ENCODE measurements at places on chromosomes 7 and 10.

DNA sequence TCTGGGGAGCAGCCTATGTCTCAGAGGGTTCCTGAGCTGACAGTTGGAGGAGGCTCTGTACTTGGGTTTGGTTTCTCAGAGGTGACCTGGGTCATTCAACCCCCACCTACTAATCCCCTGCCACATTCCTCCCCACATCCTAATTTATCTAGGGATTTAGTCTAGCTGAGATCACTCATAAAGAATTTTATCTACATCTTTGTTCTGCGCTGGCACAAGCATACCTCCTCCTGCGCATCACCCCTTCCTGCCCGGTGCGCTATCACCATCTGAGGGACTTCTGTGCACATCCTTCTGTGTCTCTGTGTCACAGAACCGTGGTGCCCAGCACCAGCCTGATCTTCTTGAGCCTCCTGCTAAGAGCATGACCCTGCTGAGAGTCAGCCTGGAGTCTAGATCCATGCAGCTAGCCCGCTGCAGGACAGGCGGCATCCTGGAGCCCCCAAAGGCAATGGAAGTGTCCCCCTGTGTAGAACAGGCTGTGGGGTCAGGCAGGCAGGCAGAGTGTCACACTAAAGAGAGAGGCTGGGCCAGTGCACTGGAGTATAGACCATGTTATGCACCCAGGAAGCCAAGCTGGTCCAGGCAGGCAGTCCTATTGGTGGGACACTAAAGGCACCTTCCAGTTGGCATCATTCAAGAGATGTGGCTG lies 63.6 kb downstream of the ARHGAP22 start:
- DNase-seq, result no peak

- no peak for DNase-seq
Observed at GRCh38 chr10:67549390-67549789, 146.6 kb downstream of the CTNNA3 start.

- DNase-seq, result no peak
Observed at GRCh38 chr7:132625651-132626050, 49.4 kb upstream of the PLXNA4 start.

GRCh38 chr10:120667276-120667675 lies 183.9 kb upstream of the WDR11 start:
- DNase-seq, result no peak

- DNase-seq, result no peak
Observed at GRCh38 chr10:19874791-19875190, 58.6 kb downstream of the PLXDC2 start.

GRCh38 chr7:8212638-8213037 lies 49.3 kb downstream of the ICA1 start:
- no peak for DNase-seq

DNA sequence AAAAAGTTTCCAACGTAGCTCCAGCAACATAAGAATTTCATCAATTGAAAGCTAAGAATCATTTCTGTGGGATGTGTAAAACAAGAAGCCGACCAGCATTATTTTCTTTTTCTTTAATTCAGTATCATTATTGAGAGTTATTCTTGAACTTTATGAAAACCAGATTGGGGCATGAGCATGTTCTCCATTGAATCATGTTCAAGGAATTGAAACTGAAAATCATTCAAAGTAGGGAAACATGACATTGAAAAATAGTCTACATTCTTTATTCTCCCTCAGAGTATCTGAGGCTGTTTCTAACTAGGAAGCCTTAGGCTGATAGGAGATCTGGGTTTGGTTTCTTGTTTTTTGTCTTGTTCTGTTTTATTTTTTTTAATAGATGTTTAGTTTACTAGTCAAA lies 253.7 kb downstream of the DYNC1I1 start:
- DNase-seq, result no peak

GRCh38 chr7:2452074-2452507 lies 24.1 kb downstream of the GRIFIN start:
- DNase-seq, result no peak

- DNase-seq, result no peak
Observed at GRCh38 chr10:113965077-113965476, 78.6 kb upstream of the ADRB1 start.

DNA sequence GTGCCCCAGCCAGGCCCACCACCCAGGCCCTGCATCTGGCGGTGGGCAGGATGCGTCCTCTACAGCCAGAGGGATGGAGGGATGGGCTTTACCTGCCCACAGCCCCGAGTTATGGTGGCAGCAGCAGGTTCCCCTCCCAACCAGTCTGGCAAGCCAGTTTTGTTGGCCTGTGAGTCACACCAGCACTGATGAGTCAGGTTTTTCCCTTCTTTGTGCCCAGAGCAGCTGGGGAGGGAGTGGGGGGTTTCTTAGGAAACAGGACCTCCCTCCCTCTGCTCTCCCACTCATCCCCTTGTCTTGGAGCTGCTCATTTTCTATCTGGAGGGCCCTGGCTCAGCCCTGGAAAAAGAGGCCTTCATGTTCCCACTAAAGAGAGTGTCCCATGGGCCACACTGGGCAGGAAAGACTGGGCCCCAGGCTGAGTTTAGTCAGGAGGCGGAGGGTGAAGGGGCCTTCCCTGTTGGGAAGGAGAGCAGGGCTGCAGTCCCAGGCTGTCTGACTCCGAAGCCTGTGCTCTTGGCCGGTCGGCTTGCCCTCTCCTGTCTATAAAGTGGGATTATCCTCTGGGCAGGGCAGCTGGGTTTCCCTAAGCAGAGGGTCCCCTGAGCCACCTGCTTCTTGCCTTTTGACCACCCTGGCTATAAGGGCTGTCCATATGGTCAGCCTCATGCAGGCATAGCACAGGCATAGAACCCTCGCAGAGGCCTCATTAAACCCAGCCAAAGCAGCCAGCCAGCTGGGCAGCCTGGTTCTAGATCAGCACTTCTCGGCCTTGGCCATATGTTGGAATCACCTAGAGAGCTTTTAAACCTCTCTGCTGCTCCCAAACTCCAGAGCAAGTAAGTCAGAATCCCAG lies 30.2 kb upstream of the ANKRD2 start:
- peak; percentile 50 for DNase-seq

DNA sequence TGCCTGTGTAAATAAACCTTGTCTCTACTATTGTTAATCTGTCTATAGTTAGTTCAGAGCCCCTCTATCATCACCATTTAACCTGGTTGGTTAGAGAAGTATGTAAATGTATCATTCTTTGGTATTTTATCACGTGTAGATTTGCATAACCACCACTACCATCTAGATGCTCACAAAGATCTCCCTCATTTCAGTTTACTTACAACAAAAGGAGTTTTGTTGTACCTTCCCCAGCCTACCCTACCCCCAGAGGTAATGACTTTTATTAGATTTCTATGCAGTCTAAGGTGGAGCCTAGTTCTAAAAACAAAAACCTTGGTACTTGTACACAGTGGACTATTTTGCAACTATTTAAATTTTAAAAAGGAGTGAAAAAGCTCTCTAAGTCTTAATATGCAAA lies 17.5 kb downstream of the ACADSB start:
- DNase-seq, result no peak

DNA sequence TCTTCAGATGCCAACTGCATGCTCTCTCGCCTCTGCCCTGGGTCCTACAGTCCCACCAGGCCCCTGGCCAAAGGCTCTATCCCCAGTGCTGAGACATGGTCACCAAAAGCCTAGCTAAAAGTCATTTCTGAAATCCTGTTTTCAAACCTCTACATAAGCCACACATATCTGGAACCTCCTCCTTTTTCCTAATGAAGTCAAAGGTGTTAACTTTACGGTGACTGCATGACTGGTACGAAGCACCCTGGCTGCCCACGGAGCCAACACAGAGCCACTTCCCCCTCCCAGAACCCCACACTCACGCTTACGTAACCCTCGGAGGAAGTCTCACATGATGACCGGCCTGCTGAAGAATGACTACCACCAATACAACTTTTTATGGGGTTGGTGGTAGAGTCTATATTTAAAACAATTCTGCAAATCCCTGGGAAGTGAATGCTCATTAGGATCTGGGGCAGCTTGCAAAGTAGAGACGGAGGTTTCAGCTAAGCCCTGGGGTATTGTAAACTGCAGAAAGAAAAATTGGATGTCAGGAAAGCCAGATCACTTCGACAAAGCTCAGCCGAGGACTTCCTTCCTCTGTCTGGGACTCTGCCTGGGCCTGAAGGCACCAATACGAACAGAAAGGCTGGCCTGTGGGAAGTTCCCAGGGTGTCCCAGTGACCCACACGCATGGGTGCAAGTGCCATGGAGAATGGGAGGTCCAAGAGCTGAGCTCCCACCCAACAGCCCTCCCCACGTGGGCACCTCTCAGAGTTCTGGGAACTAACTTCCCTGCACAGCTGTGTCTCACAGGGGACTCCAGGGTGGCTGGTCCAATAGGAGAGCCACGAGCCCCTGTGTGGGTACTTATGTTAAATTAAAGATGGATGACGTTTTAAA lies 50.7 kb downstream of the PDGFA start:
- no peak for DNase-seq

GRCh38 chr7:82375713-82376112 lies 67.9 kb downstream of the CACNA2D1 start:
- DNase-seq, result no peak

GRCh38 chr10:32923134-32923533 lies 34.9 kb downstream of the ITGB1 start:
- DNase-seq, result no peak

DNA sequence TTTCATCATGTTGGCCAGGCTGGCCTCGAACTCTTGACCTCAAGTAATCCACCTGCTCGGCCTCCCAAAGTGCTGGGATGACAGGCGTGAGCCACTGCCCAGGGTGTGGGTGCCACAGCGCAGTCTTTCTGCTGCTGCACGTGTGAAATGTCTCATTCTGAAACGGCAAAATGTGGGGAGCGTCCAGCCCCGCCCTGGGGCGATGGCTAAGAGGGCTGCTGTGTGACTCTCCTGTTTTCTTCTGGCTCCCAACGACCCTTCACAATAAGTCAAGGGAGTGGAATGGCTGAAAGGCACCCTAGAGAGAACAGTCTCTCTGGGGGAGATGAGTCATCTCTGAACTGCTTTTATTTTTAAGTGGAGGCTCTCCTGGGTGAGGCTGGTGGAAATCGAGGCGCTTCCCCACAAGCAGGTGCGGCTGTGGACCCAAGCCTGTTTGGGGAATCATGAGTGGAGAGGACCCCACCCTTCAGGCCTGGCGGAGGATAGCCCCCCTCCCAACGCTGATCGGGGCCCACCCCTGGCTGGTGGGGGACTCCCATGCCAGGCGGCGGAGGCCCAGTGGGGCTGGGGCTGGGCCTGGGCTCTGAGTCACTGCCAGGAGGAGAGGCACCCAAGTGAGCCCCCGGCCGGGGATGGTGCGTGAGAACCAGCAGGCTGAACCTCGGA lies 18.0 kb downstream of the ADAP1 start:
- no peak for DNase-seq

- no peak for DNase-seq
Observed at GRCh38 chr7:5545222-5545914, 121.7 kb upstream of the TNRC18 start.

GRCh38 chr10:27446091-27446918 lies 57.8 kb upstream of the RAB18 start:
- no peak for DNase-seq

DNA sequence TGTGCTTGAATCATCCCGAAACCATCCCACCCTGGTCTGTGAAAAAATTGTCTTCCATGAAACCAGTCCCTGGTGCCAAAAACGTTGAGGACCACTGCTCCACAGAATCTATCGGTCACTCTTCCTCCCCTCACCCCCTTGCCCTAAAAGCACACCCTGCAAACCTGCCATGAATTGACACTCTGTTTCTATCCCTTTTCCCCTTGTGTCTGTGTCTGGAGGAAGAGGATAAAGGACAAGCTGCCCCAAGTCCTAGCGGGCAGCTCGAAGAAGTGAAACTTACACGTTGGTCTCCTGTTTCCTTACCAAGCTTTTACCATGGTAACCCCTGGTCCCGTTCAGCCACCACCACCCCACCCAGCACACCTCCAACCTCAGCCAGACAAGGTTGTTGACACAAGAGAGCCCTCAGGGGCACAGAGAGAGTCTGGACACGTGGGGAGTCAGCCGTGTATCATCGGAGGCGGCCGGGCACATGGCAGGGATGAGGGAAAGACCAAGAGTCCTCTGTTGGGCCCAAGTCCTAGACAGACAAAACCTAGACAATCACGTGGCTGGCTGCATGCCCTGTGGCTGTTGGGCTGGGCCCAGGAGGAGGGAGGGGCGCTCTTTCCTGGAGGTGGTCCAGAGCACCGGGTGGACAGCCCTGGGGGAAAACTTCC lies 784 bp upstream of the SERPINE1 start:
- no peak for DNase-seq

- DNase-seq, result no peak
Observed at GRCh38 chr10:782751-783648, 93.5 kb upstream of the DIP2C start.

DNA sequence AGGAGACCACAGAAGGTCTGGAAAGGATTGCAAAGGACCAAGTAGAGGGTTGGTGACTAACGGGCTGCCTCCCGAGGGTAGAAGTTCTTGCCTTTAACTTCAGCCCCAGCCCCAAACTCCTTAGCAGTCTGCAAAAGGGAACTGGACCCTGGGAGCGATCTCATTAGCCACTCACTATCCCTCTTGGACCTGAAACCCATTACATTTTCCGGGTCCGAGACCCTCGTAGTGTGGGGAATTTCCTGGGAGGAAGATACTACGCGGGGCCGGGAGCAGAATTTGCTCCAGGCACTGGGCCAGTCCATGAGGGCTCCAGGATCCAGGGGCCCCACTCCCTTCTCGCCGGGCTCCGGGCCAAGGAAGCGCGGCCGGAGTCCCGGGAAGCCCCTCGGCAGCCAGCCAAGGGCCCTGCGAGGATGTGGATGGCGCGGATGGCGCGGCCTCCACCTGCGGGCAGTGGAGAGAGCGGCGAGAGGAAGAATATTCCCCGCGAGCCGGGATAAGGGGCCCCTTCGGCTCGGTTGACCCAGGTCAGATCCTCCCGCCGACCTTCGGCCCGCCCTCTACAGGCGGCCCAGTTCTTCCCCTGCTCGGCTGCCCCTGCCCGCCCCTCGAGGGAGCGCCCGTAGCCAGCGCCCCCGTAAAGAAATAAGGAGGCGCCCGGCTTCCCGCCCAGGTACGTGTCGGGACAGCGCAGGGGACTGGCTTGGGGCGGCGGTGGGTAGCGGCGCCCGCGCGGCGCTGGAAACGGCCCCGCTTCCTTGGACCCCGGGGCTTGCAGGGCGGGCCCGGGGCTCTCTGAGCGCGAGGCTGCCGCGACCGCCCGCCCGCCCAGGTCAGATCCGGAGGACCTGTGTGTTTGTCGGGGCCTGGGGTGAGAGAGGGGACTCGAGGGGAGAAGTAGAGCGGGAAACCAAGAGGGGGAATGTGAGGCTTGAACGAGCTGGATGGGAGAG lies at the start of gene MYO3A:
MYO3A (plus strand) TSS at position 577 of the 956 bp plus-strand sequence. CDS start 17,882 bp downstream, outside the sequence.
- no peak for DNase-seq

DNA sequence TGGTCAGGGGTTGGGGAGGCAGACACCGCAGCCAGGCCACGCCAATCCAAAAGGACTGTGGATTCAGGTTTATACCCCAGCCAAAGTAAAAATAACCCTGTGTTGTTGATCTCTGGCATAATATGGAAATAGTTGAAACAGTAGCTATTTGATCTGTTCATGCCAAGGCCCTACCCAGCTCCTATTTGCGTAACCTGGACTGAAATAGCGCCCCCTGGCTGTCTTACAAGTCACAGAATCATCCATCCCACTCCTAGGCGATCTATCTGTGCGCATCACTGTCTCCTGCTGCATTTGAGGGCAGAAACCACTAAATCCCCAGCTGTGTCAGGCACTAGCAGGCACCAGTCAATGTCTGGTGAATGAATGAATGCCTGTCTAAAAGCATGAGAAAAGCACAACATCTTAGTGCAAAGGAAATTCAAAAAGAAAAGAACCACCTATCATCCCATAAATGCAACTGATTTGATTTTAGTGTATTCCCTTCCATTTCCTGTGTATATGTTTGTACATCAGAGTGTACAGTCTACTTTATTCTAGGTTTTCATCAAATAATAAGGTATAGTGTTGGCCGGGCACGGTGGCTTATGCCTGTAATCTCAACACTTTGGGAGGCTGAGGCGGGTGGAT lies 160.0 kb downstream of the SLIT1 start:
- peak; percentile 42 for DNase-seq

GRCh38 chr10:3494131-3494837 lies 290.7 kb downstream of the KLF6 start:
- no peak for DNase-seq

Measured in stimulated activated CD4-positive, alpha-beta T cell treated with anti-CD3 and anti-CD28 coated beads, Interleukin-12 subunit alpha, Interleukin-12 subunit beta, amount 100 ng/mL, for 24 hours (primary cell).